Aorta (tissue), 5 donors: ENCODE measurements at places on chromosomes 16 and 17. TPM values are rescaled to one million over a fixed set of nuclear protein-coding genes. Genes with fewer than 3 reads are reported as not detected.

SLC9A5 gene
- total RNA-seq = 1.6 TPM

GRCh38 chr17:78416791-78417530, 38.5 kb downstream of the PGS1 start:
- no peak overlapping the region for H3K4me3 ChIP-seq
- H3K27ac ChIP-seq = no peak overlapping the region
- H3K36me3 ChIP-seq = no peaks in the 10 kb centered on the region
- DNase-seq = no peak

- H3K27me3 ChIP-seq = no peaks in the 10 kb centered on the region
- H3K36me3 ChIP-seq = peaks cover 4% of the 10 kb centered on the region
- no peak overlapping the region for H3K27ac ChIP-seq
- no peak overlapping the region for H3K4me3 ChIP-seq
These were observed 27.9 kb upstream of the C16orf95 start for GRCh38 chr16:87344931-87345631.

DNA sequence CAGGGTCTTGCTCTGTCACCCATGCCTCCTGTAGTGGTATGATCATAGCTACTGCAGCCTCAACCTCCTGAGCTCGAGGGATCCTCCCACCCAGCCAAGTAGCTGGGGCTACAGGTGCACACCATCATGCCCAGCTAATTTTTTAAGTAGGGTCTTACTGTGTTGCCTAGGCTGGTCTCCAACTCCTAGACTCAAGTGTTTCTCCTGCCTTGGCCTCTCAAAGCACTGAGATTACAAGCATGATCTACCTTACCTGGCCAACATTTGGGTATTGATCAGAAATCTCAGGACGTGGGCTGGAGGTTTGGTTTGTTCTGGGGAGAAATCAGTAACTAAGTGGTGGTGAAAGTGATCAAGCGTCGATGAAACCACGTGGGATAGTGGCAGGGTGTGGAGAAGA, 4.1 kb downstream of the CHD9 start:
- H3K4me3 ChIP-seq = no peak overlapping the region
- no peaks in the 10 kb centered on the region for H3K4me1 ChIP-seq
- no peak for DNase-seq
- no peak overlapping the region for H3K27ac ChIP-seq

DNA sequence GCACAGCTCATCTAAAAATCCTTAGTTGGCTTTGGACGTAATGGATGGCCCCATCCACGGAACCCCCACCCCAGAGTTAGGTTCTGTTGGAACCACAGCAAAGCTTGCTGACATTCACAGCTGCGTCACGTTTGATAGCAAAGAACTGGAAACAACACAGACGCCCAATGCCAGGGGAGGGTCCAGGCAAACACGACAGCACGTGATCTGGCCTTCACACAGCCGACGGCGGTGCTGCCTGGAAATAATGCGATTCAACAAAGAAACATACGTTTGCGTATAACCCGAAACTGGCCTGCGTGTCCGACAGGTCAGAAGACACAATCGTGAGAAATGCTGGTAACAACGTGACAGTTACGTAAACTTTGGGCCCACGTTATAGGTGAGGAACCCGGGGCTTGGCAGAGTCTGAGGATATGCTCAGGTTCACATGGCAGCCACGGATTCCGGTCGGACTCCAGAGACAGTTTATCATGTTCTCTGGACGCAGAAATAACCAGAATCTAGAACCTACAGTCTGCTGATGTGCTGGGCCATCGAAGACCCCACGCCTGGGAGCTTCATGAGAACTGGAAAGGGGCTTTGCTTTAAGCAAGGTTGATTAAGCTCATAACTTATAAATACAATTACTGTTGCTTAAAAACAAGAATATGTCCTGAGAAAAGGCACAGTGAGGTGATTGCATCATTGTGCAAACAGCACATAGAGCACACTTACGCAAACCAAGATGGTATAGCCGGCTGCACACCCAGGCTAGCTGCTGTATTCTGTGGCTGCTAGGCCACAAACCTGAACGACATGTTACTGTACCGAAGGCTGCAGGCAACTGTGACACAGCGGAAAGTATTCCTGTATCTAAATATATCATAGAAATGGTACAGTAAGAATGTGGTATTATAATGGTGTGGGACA, 70.4 kb downstream of the RPH3AL start:
- no peaks in the 10 kb centered on the region for H3K4me1 ChIP-seq
- no peaks in the 10 kb centered on the region for H3K36me3 ChIP-seq
- peak; percentile 50 for DNase-seq
- H3K4me3 ChIP-seq = no peak overlapping the region
- no peaks in the 10 kb centered on the region for H3K27me3 ChIP-seq
- H3K27ac ChIP-seq = no peak overlapping the region

DNA sequence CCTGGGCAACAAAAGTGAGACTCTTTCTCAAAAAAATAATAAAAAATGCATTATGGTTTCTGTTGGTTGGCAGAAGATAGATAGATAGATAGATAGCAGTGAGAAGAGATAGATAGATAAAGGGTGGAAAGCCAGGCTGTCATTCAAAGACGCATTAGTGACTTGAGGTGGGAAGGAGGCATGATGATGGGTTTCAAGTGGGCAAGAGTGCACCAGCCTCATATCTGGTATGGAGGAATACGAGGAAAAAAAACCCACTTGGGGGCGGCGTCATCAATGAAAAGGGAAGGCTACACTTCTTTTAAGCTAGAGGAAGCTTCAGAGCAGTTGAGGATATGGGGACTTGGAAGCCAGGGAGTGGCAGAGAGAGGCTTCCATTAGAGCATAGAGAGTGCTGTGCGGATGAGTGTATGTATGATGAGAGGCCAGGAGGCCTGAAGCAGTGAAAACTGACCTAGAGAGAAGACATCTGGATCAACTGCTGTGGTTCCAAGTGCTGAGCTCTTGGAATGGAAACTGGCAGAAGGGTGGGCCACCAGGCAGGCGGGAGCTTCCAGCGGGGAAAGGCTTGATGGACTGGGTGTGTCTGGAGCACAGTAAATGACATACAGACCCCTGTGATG, 31.8 kb downstream of the CEP95 start:
- no peak for DNase-seq
- H3K27me3 ChIP-seq = no peaks in the 10 kb centered on the region
- no peaks in the 10 kb centered on the region for H3K4me1 ChIP-seq
- no peak overlapping the region for H3K27ac ChIP-seq
- H3K4me3 ChIP-seq = no peak overlapping the region

GRCh38 chr16:86437348-86437747, 73.0 kb upstream of the FOXF1 start:
- no peaks in the 10 kb centered on the region for H3K36me3 ChIP-seq
- H3K4me3 ChIP-seq = no peak overlapping the region
- H3K27me3 ChIP-seq = no peaks in the 10 kb centered on the region
- no peak for DNase-seq

- H3K27ac ChIP-seq = no peak overlapping the region
- no peaks in the 10 kb centered on the region for H3K27me3 ChIP-seq
- peaks cover 2% of the 10 kb centered on the region for H3K36me3 ChIP-seq
- H3K4me3 ChIP-seq = no peak overlapping the region
- H3K4me1 ChIP-seq = no peaks in the 10 kb centered on the region
These were observed 31.8 kb downstream of the HNF1B start for GRCh38 chr17:37713028-37713431.

- H3K27me3 ChIP-seq = no peaks in the 10 kb centered on the region
- no peaks in the 10 kb centered on the region for H3K36me3 ChIP-seq
- H3K4me1 ChIP-seq = no peaks in the 10 kb centered on the region
- H3K4me3 ChIP-seq = no peak overlapping the region
- H3K27ac ChIP-seq = peak overlapping the region; percentile 97
- peak; percentile 96 for DNase-seq
These were observed 32.2 kb upstream of the CHMP6 start for GRCh38 chr17:80959330-80960036.
